ENCODE measurements at places on chromosomes 12 and 14.
A peak's percentile ranks its signal among the peaks of the same experiment; 100 is the strongest.

DNA sequence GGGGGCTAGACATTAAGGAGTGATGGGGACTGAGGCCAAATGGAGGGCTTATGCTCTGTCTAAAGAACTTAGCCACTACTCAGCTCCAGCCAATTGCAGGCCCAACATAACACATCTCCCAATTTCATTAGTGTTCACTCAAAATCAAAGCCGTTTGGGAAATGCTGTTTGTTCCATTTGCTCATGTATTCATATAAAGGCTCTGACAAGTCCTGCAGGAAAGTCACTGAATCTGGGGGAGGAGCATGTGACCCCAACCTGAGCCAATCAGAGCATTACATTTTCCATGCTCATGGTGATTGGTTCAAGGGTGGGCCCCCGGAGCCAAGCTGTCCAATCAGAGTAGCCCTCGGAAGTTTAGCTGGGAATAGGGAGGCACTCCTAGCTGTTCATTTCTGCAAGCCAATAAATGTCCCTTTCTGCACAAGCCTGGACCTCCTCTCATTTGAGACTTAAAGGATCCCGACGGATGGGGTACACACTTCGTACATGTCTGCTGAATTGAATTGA, 20.9 kb downstream of the SDSL start:
- no peak for DNase-seq

GRCh38 chr12:23827353-23827752, 122.1 kb downstream of the SOX5 start:
- DNase-seq, result no peak

DNA sequence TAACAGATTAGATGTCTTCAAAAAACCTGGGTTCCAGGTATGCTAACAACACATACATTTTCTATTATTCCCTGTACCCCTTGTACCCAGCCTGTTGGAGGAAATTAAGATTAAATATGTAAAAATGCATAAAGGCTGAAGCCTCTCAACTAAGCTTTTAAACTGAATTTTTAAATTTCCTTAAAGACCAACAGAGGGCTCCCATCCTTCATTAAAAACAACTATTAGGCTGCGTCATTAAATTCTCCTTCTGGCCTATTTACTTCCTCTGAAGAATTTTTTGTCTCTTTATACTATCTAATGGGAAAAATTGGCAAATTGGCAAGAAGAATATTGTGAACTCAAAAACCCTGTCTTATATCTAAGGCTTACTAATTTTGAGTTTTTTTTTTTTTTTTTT, 21.8 kb downstream of the SENP1 start:
- DNase-seq, result peak; percentile 44

GRCh38 chr14:84144166-84144565, 1385.8 kb upstream of the FLRT2 start:
- no peak for DNase-seq

DNA sequence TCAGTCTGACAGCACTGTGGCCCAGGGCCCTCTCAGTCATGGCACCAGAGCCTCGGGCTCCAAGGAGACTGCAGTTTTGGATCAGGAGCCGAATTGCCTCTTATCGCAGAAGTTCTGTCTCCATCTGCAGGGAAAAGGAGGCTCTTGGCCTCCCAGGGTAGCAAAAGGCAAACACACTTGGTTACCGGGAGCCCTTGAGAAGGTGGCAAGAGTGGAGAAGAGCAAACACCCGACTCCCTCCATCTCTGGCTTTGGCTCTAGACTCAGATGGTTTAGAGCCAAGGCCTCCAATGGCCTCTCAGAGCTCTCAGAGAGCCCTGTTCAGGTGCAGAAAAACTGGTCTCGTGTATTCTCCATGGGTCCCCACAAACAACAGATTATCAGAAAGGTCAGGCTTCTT, 44.6 kb downstream of the NINJ2 start:
- no peak for DNase-seq

- peak; percentile 16 for DNase-seq
Measured at GRCh38 chr14:20934148-20934762, 21.0 kb upstream of the RNASE2 start.

GRCh38 chr12:51897181-51897580, 9.3 kb downstream of the ANKRD33 start:
- DNase-seq, result peak; percentile 51

Measured in EH (cell line).